ENCODE measurements at places on chromosomes 2 and 18. TPM values are rescaled to one million over a fixed set of nuclear protein-coding genes. Genes with fewer than 3 reads are reported as not detected.

The ZAP70 gene
- total RNA-seq = under 0.01 TPM

The NAT8 gene
- total RNA-seq = not detected

The DNAH6 gene
- under 0.01 TPM for total RNA-seq

The NPPC gene
- total RNA-seq = not detected

The IL36B gene
- total RNA-seq = not detected

The HOXD3 gene
- total RNA-seq = 6.5 TPM

The RAB27B gene
- under 0.01 TPM for total RNA-seq

The TCF7L1 gene
- 7.5 TPM for total RNA-seq

The TDRD15 gene
- total RNA-seq = not detected

The METAP1D gene
- total RNA-seq = 1.6 TPM

The GCKR gene
- not detected for total RNA-seq

The AGXT gene
- not detected for total RNA-seq

The TUBA3D gene
- total RNA-seq = not detected

Measured in lung microvascular endothelial cell (primary cell).